ENCODE measurements at places on chromosomes 11 and 22. TPM values are rescaled to one million over a fixed set of nuclear protein-coding genes. Genes with fewer than 3 reads are reported as not detected.

The KRTAP5-1 gene
- not detected for total RNA-seq

DNA sequence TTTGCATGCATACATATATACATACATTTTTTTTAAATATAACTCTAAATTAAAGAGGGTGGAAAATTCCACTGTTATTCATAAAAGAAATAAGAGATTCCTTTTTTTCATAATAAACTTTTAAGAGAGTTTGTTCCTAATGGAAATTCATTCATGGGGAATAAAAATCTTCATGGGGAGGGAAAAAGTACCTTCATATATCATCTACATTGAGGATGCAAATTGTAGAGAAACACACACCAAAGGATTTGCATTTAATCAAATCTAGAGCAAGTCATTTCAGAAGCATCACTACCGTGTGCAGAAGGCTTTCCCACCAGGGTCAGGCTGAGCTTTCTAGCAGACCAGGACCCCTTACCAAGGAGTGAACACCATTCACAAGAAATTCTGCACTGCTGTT, at the start of gene POU2AF2:
TSS of gene POU2AF2 (plus strand) at position 301 of the 400 bp plus-strand sequence. CDS start 129 bp downstream, outside the sequence.
- no peak for DNase-seq

The OR8B12 gene
- total RNA-seq: not detected

DNA sequence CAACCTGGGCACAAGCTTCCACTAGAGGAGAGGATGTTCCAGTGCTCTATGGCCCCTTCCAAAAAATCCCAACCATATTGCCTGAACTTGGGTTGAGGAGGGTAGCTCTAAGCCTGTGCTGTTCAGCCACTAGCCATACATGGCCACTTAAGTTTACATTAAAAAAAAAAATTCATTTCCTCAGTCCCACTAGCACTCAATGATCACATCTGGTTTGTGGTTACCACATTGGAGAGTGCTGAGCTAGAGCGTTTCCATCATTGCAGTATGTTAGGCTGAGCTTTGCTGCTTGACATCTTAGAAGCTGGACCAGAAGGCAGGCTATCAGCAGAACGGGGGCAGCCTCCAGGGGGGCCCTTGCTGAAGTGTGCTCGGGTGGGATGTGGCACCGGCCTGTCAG, 43.5 kb upstream of the CYP2D6 start:
- DNase-seq: no peak

DNA sequence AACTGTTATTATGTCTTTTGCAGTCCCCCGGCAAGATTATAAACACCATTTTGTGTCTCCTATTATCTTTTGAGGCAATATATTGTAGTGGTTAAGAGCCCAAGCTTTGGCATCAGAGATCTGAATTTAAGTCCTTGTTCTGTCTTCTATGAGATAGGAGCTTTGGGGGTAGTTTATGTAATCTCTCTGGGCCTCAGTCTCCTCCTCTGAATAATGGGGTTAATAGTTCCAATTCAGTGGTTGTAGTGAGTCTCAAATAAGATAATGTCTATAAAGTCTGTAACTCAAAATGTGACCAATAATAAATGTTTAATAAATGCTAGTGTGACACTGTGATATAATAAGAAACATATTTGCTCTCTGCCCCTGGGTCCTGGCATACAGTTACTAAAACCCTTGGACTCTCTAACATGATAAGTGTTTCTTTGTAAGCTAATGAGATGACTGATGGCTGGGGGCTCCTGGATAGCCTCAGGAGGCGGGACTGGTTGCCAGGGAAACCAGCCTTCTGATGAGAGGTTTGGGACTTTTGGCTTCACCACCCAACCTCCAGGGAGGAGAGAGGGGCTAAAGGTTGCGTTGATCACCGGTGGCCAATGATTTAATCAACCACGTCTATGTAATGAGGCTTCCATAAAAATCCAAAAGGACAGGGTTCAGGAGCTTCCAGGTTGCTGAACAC, 183.4 kb upstream of the MTMR2 start:
- DNase-seq: no peak

DNA sequence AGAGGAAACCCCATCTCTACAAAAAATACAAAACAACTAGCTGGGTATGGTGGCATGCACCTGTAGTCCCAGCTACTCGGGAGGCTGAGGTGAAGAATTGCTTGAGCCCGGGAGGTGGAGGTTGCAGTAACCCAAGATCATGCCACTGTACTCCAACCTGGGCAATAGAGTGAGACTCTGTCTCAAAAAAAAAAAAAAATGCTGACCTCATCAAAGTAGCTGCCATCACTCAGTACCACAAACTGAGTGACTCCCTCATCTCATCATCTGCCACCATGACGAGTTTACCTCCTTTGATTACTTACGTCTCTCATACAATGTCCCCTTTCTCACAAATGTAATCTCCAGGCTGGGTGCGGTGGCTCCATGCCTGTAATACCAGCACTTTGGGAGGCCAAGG, 117.2 kb upstream of the CLPB start:
- no peak for DNase-seq

- DNase-seq: no peak
Measured at GRCh38 chr11:110000031-110000502, 93.1 kb upstream of the ZC3H12C start.

The CCDC88B gene
- 2.8 TPM for total RNA-seq

GRCh38 chr22:22981670-22982571, 88.4 kb upstream of the GNAZ start:
- no peak for DNase-seq

The CRYBB2 gene
- 0.33 TPM for total RNA-seq

DNA sequence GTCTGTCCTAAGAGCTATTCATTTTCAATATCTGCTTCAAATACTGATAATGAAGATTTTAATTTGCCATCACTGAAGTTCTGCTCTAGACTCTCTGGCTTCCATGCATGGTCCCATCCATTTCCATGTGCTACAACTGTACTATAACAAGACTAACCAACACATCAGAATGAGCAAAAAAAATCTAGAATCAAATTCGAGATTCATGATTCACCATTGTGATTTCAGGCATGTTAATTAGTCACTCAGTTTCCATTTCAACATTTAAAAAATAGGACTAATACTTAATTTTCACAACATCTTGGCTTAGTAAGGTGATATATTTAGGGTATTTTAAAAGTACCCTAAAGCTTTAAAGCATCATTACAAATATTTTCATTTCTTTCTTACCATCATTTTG, 22.8 kb downstream of the PICALM start:
- no peak for DNase-seq
